ENCODE measurements at places on chromosomes 11 and 22.

DNA sequence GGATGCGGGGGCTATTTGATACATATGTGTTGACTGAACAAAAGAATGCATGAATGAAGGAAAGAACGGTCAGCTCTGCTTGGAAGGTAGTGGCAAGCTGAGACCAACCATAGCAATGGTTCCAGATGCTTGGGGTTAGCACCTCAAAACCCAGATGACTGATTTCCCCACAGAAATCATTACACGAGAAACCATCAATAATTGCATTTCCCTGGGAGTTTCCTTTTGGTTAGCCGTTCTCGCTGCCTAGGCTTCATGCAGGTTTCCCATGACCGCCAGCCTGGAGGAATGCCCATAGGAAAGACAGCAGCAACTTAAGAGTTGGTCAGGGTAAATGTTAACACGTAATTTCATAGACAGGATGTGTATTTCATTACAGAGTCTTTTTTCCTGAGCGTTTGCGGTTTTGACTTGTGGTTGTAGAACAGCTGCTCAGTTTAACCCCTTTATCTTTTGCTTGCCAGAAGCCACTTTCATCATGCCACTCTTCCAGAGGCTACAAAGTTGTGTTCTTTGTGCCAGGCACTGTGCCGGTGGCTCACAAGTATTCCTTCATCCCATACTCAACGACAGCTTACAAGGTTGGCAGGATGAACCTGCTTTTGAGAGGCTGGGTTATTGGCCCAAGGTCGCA lies 2.8 kb downstream of the IL17RA start:
- DNase-seq, result no peak

DNA sequence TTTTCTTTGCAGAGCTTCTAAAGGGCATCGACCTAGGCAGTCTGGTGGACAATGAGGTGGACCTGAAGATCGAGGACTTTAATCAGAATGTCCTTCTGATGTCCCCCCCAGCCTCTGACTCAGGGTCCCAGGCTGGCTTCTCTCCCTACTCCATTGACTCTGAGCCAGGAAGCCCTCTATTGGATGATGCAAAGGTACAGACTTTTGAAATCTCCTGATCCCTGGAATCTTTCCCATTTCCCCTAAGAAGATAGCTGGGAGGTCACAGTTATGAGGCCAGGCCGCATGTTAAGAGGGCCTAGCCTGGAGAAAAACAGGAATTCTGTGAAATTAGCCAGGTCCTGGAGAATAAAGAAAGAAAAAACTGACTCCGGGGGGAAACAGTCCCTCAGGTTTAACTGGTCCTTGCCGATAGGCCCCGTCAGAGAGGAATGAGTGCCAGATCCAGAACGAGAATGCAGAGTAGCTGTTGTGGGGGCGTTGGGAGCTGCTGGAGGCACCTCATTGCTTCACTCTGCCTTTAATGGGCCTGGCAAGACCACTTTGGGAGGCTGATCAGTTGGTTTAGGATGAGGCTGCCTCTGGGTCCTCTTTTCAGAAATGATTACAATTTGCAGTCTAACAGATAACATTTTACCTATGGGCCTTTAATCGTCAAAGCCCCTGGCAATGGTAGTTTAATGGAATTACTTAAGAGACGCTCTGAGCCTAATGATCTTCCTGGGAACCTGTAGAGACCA lies 39.2 kb downstream of the SHISA8 start:
- DNase-seq, result no peak

- DNase-seq, result no peak
These were observed 450.5 kb upstream of the CCDC90B start for GRCh38 chr11:83736684-83737083.

DNA sequence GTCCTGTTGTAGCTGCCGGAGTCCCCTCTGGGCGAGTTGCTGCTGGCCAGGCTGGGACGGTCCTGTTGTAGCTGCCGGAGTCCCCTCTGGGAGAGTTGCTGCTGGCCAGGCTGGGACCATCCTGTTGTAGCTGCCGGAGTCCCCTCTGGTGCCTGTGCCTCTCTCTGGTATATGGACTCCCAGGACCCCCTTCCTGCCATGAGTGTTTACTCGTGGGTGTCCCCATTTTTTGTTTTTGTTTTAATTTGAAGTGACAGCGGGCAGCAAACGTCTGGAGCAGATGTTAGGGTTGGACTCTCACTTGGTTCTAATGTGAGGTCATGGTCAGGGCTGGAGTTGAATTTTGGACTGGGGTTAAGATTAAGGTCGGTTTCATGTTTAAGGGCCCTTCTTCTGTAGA lies 14.2 kb downstream of the SHANK3 start:
- DNase-seq, result no peak

- DNase-seq, result no peak
These were observed 5.3 kb upstream of the GNB1L start for GRCh38 chr22:19859861-19860510.

DNA sequence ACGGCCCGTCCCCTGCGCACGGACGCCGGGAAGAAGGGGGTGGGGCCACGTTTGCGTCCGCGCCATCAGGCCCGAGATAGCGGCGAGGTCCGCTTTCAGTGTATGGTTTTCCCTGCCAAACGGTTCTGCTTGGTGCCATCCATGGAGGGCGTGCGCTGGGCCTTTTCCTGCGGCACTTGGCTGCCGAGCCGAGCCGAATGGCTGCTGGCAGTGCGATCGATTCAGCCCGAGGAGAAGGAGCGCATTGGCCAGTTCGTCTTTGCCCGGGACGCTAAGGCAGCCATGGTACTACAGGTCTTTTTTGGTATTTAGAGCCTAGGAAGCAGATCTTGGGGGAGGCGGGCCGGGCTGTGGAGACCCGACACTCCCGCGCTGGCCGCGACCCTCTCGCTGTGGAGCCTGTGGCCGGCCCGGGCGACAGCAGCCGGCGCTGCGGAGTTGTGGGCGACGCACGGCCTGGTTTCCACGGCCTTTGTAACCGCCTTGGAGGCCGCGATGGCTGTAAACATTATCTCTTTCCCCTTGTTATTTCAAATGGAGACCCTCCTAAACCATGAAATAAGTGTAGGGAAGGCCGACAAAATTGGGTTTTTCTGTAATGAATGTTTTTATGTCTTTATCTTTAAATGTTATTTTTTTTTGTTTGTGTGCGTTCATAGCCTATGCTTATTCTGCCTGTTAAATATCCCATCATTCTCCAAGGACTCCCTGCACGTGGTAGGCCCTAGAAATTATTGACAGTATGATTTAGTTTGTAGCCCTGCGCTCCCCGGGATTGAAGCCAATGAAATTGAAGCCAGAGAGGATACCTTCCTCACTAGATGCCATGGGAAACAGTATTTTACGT lies at the start of gene AASDHPPT:
TSS of gene AASDHPPT (plus strand) at position 54 of the 847 bp plus-strand sequence. CDS start at position 103, 49 bp downstream.
- peak; percentile 58 for DNase-seq
